ENCODE measurements at places on chromosomes 1 and 21.

- no peak for DNase-seq
Observed at GRCh38 chr1:42419126-42419821, 36.5 kb downstream of the ZMYND12 start.

- DNase-seq = no peak
Observed at GRCh38 chr1:207807690-207808321, 56.0 kb downstream of the CD46 start.

- no peak for DNase-seq
Observed at GRCh38 chr21:33237486-33237885, 7.7 kb downstream of the IFNAR2 start.

DNA sequence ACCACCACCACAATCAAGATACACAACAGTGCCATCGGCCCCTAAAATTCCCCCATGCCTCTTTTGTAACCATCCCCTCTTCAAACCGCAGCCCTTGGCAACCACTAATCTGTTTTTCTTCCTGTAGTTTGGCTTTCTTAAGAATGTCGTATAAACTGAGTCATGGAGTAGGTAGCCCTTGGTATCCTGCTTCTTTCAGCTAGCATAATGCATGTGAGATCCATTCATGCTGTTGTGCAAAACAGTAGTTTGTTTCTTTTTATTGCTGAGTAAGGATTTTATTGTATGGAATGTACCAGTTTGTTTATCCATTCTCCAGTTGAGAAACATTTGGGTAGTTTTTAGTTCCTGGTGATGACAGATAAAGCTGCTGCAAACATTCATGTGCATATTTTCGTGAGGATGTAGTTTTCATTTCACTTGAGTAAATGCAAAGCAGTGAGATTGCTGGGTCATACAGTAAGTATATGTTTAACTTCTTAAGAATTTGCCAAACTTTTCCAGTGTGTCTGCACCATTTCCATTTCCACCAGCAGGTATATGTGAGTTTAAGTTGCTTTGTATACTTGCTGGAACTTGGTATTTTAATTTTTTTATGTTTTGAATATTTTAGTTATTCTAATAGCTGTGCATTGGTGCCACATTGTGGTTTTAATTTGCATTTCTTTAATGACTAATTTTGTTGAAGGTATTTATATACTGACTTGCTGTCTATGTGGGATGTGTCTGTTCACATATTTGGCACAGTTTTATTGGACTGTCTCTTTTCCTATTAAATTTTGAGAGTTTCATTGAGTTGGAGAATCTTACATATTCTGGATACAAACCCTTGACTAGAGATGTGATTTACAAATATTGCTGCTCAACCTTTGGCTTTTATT, 148.4 kb upstream of the MAP1LC3C start:
- no peak for DNase-seq
